ENCODE measurements at places on chromosomes 7 and 10.

DNA sequence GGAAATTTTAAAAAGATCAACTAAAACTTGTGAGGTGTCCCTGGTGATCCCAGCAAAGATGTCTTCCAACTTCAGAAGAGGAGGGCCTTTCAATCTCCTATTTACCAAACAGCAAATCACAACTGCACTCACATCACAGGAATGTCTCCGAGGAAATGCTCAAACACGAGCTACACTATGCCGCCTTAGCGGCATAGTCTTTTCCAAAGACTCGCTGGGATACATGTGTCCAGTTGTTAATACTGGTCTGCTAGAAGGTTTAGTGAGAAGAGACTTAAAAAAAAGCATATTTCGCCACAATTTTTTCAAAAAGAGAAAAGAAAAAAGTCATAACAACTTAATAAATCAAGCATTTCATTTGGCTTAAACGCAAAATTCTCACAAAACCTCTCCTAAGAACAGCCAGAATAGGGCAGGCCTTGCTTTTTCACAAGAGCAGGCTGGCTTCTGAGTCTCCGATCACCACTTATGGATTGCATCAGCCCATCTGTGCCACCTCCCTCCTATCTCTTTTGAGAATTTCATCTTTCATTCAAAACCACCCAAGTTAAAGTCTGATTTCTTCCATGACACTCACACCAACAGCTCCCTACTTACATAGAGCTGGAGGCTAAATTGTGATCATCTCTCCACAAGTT lies 66.1 kb downstream of the GNA12 start:
- DNase-seq = no peak

DNA sequence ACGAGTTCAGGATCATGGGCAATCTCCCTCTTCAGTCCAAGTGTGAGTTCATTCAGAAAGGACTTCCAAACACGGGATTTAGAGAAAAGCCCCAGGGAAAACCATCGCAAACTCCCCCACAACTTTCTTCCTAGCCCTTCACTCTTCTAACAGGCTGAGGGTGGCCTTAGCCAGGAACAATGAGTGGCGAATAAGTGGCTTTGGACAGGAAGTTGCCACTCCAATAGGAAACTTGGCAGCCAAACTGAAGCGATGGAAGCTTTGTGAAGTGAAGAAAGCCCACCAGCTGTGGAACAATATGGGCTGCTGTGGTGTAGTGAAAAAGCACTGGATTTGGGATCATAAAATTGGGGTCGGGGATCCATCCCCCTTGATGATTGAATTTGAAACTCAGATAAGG lies 193.2 kb downstream of the TEX36 start:
- no peak for DNase-seq

DNA sequence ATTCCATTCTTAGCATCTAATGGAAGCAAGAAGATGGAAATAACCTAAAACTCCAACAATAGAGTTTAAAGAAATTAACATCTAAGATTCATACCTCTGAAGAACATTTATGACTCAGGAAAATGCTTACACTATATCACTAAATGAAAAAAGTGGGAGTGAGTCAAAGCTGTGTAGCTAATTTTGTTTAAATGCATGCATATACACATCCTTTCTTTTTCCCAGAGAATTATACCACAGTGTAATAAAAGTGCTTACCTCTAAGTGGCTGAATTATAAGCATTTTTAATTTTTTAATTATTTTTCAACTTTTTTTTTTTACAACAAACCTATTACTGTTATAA lies 44.3 kb downstream of the CCDC71L start:
- DNase-seq = no peak

DNA sequence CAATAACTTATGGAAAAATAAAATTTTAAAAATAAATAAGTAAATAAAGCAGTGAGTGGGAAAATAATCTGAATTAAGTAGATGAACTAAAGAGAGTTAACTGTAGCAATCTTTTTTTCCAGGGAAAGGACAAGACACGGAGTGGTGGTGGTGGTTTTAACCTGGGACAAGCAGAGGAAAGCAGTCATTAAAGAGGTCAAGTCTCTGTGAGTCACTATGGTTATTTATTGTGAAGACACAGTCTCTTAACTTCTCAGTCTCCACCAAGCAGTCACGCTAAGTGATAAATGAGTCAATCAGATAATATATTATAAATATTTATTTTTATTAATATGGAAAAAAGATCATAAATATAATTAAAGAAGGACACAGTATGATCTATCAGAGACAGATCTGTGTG lies 228.1 kb upstream of the MEOX2 start:
- no peak for DNase-seq
